Motor neuron (in vitro differentiated cells): ENCODE measurements at places on chromosomes 5 and 9. TPM values are rescaled to one million over a fixed set of nuclear protein-coding genes. Genes with fewer than 3 reads are reported as not detected.

C7 gene
- total RNA-seq: not detected in 2 replicates

ASPN gene
- 39.0 and 65.2 TPM in 2 replicates for total RNA-seq

SMC2 gene
- total RNA-seq: 8.5 and 10.0 TPM in 2 replicates

PCDHA12 gene
- 0.15 and 0.17 TPM in 2 replicates for total RNA-seq

TMEM252 gene
- not detected in 2 replicates for total RNA-seq

LRRC19 gene
- total RNA-seq: 1.2 and 3.2 TPM in 2 replicates

FOXD4L3 gene
- total RNA-seq: 0.19 and 0.73 TPM in 2 replicates

ADRA1B gene
- total RNA-seq: 0.49 and 0.63 TPM in 2 replicates

SVEP1 gene
- 2.8 and 2.9 TPM in 2 replicates for total RNA-seq

DNA sequence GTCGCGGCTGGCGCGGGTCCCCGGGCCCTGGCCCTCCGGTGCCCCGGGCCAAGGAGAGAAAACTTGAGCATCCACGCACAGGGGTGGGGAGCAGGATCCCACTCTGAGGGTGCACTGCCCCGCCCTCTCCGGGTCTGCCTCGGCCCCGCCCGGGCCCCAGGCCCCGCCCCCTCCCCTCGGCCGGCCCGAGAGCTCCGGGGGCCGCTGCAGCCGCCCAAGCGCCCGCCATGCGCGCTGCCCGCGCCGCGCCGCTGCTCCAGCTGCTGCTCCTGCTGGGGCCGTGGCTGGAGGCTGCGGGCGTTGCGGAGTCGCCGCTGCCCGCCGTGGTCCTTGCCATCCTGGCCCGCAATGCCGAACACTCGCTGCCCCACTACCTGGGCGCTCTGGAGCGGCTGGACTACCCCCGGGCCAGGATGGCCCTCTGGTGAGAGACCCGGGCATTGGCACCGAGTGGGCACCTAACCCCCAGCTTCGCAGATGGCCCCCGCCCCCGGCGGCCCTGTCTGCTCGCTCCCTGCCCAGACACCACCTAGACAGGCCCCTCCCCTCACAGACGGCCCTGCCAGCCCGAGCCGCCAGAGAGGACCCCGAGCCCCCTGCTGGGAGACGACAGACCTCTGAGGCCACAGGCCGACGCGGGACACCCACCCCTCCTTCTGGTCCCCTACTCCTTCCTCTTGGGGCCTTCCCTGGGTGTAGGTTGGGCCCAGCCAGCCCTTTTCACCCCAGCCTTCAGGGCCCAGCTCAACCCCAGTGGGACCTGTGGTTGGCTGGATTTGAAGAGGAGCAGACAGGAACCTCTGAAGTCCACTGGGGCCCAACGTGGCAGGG, at the start of gene CERCAM:
CERCAM (plus strand) TSS at position 207 of the 831 bp plus-strand sequence; CDS start at position 228, 21 bp downstream.
- ATAC-seq: peak; percentile 43

GRCh38 chr5:34854459-34855174, 15.7 kb downstream of the TTC23L start:
- peak; percentile 100 for ATAC-seq

GRCh38 chr5:147310059-147310704, 75.4 kb downstream of the STK32A start:
- ATAC-seq: no peak

DNA sequence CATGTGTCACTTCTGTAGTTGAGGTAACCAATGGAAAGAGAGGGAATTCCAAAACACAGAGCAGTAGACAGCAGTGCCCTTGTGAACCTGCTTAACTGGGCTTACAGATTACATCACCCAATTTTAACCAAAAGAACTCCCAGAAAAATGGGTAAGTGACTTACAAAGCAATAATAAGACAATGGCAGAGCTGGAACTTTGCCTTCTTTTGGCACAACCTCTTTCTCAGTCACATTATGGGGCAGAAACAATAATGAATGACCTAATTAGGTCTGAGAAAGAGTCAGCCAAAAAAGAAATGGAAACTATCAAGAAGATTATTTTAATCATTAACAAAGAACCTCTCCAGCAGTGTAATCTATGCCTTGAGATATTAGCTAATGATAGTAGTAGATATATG, 146.5 kb downstream of the SPATA31D1 start:
- no peak for ATAC-seq

DNA sequence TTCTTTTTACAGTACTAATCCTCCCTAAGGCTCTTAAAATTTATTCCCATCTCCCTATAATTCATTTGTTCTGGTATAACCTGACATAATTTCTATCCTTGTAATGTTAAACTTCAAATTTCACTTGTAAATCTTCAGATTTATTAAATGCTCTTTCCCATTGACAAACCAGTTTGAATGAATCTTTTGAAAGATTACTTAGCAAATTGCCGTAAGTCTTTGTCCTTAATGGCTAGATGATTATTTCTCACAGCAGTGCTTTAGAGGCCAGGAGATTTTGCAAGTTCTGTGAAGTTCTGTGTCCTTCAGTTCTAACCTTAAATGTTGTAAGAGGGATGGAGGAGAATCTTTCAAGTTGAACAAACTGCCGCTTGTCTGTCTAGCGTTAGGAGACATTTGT, 4.2 kb downstream of the SLC44A1 start:
- ATAC-seq: no peak

- ATAC-seq: no peak
Observed at GRCh38 chr5:38871058-38871605, 25.3 kb downstream of the OSMR start.

DNA sequence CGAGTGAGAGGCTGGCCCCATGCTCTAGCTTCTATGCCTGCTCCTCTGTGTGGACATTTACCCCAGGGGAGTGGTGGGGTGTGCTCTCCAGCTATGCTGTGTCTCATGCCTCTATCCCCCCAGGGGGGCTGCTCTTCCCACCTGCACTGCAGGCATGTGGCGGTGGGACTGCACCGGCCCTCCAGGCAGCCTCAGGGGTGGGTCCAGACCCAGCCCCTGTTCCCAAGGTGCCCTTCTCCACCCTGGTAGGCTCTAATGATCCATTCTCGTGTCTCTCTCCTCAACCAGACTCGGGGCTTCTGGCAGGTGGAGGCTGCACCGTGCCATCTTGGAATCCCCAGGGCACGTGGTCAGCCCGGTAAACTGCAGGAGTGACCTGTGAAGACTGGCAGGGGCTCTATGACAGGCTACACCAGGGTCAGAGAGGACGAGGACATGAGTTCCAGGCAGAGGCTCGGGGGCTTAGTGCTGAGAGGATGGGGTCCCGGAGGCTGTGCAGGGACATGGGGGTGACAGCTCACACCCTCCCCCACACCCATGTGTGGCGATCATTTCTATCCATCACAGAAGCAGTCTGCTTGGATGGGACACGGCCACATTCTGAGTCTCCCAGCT, 22.7 kb upstream of the COL5A1 start:
- ATAC-seq: no peak

- ATAC-seq: no peak
Observed at GRCh38 chr5:159807586-159807985, 108.7 kb upstream of the ADRA1B start.

DNA sequence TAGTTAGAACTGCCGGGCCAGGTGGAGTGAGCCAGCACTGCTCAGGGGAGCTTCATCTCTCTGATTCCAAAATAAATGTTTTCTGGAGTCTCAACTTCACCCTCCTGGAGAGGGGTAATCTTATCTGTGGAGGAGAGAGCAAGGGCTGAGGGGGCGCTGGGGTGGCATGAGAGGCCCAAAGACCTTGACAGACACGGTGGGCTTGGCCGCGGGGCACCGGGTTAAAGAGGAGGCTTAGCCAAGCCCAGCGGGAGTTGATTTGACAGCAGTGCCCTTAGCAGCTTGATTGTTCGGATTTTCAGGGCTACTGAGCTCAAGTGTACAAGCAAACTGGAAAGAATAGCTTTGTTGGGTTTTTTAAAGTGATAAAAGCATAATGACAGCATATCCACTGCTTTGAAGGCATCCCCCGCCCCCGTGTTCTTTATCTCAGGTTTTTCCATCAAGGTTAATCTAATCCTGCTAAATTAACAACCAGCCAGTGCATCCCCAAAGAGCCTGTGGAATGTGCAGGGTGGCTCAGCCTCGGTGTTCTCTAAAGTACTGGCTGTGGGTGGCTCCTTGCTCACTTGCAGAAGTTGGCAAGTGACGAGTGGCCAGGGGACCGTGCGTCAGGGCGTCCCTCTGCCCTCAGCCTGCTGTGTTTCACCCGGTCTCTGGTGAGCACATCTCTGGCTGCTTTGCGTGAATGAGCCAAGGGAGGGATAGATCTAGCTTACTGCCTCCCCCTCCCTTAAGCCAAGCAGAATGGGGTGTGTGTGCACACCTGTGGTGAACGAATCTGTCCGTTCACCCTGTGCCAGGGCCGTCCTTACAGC, 5.5 kb downstream of the QRFP start:
- no peak for ATAC-seq

- ATAC-seq: no peak
Observed at GRCh38 chr9:126028746-126029145, 281.6 kb downstream of the PBX3 start.

DNA sequence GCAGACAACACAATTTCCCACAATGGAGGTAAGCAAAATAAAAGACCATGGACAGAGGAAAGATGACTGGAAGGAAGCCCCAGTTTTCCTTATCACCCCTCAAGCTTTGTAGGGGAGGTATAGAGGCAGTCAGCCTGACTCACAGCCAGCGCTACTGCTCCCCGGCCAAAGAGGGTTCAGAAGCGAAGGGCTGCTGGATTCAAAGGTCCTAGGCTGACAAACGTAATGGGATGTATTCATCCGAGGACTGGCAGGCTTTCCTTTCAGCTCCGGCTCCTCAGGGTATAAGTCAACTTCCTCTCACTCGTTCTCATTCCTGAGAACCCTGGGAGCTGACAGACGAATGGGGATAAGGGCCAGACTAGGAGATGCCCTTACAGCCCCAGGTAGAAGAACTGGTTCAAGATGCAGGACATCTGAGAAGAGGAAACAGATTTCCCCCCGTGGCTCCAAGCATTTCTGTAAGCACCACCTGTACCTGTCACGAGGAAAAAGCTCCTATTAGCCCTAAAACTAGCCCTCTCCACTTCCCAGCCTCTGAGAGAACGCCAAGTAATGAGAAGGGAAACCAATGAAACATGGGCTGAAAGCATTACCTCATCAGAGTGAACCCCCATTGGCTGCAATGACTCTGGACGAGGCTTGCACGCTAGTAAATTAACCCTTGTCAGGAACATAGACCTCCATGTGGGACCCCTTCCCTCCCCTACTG, 22.1 kb upstream of the FAM13B start:
- ATAC-seq: no peak

GRCh38 chr5:15791859-15792258, 291.9 kb downstream of the FBXL7 start:
- no peak for ATAC-seq

DNA sequence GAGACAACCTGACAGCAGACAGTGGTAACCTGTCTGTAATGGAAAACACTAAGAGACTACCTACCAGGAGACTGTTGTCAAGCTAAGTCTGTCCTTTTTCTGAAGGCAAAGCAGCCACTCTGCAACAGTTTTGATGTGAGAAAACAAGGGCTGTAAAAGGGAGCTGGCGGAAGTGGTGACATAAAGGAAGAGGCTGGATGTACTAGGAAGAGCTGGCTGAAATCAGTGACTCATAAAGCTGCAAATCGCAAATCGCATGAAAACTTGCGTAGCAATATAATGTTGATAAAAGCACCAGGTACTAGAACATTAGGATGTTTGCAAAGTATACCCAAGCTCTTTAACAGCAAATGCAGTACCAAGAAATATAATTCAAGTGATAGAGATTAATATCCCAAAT, 1.4 kb downstream of the NSUN2 start:
- ATAC-seq: no peak

DNA sequence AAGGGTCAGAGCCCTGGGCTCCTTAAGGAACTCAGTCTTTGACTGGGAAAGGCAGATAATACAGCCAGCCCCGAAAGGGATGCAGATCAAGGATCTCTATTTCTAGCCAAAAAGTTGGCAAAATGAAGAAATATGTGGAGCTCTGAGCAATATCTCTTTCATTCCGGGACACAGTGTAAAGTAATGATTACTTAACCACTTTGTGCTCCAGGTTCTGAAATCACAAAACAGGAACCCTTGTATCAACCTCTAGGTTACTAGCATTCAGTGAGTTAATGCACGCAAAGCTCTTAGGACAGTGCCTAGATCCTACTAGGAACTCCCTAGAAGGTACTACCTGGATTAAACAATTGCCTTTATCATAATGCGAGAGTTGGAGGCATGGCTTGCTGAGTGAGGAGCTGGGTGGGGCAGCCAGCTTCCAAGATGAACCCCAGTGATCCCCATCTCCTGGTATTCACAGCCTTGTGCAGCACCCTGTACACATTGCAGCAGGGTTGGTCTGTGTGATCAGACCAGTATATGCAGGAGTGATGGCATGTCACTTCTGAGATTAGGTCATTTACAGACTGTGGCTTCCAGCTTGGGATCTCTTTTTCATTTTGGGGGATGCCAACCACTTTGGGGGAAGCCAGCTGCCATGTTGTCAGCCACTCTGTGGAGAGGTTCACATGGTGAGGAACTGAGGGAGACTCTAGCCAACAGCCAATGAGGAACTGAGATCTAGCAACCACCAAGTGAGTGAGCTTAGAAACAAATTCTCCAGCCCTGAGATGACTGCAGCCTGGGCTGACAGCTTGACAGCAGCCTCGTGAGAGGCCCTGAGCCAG, 103.1 kb upstream of the SLC44A1 start:
- ATAC-seq: peak; percentile 81

DNA sequence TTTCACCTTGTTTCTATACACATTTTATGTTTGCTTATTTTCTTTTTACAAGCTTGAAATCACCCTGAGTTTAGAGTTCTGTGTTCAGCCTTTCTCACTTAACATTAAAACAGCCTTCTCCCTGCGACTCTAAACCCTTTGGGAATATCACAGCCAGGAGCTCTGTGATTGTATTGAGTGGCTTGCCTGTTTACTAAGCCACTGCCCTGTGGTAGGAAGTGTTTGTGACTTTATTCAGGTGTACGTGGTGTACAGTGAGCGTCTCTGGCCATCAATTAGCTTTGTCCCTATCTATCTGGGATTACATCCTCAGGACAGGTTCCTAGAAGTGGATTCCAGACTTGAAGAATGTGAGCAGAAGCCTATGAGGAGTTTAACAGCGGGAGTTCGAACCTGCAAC, 11.0 kb upstream of the NEURL1B start:
- ATAC-seq: no peak

GRCh38 chr5:123097871-123098735, 9.1 kb downstream of the PRDM6 start:
- no peak for ATAC-seq

DNA sequence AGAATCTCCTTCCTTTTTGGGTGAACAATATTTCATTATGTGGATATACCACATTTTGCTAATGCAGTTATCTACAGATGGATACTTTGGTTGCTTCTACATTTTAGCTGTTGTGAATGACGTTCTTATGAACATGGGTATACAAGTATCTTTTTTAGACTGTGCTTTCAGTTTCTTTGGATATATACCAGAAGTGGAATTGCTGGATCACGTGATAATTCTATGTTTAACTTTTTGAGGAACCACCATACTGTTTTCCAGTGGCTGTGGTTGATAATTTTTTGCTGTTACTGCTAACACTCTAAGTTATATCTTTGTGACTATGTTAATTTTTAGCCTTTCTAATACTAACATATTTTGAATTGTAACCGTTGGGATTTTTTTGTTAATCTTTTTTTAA, 12.5 kb downstream of the WDR70 start:
- no peak for ATAC-seq

- no peak for ATAC-seq
Observed at GRCh38 chr5:175254155-175254554, 189.8 kb downstream of the DRD1 start.

- no peak for ATAC-seq
Observed at GRCh38 chr5:141634720-141635119, 1.9 kb downstream of the HDAC3 start.

- no peak for ATAC-seq
Observed at GRCh38 chr5:164357395-164358033, 852.1 kb downstream of the MAT2B start.
